Activated CD4-positive, alpha-beta T cell treated with anti-CD3 and anti-CD28 coated beads, Interleukin-2, amount 10 ng/mL, durations not matched to agents 24 days and 14 days (primary cell): ENCODE measurements at places on chromosomes 7 and 10.

- no peak for DNase-seq
Observed at GRCh38 chr7:69301253-69301652, 297.0 kb upstream of the AUTS2 start.

DNA sequence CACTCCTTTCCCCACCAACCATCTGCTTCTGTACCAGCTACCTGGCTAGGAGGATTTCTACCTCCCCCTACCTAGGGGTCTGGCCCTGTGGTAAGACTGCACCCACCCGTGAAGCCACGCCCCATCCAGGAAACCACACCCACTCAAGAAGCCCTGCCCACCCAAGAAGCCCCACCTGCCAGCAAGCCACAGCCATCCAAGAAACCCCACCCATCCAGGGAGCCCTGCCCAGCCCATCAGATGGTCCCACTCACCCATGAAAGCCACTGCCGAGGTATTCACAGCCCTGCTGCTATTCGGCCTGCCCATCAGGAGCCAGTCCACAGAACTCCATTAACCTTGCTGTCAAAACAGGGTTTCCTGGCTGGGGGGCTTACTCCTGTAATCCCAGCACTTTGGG is 15.6 kb upstream of the MUC3A start:
- no peak for DNase-seq

GRCh38 chr10:60434418-60435046 is 44.9 kb upstream of the ANK3 start:
- DNase-seq = no peak

DNA sequence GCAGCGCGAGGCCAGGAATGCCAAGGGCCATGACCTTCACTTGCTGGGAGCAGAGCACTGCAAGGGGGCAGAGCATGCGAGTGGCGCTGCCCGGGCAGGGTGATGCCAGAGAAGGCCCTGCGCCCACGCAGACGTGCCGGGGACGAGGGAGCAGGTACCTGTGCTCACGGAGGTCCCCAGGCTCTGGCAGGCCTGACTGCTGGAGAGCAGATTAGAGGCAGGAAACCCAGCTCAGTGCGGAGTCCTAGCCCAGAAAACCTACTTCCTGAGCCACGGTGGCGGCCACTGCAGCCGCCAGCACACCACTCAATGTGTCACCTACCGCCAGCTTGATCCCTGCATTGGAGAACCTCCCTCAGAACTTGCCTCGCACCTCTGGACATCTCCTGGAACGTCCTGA is 148.4 kb downstream of the MAD1L1 start:
- peak; percentile 63 for DNase-seq

- no peak for DNase-seq
Observed at GRCh38 chr10:125171402-125172306, 11.3 kb upstream of the CTBP2 start.

- no peak for DNase-seq
Observed at GRCh38 chr7:95899919-95900513, 127.7 kb downstream of the DYNC1I1 start.

GRCh38 chr7:114048386-114049235 is 129.8 kb upstream of the PPP1R3A start:
- DNase-seq = peak; percentile 59

- DNase-seq = no peak
Observed at GRCh38 chr10:120607016-120607709, 150.1 kb downstream of the PLPP4 start.

GRCh38 chr7:20447021-20447650 is 116.4 kb downstream of the ITGB8 start:
- no peak for DNase-seq

GRCh38 chr10:58546722-58547445 is 34.2 kb downstream of the BICC1 start:
- no peak for DNase-seq

- DNase-seq = no peak
Observed at GRCh38 chr7:77753173-77753572, 45.1 kb downstream of the TMEM60 start.

- no peak for DNase-seq
Observed at GRCh38 chr10:12396093-12396492, 46.7 kb downstream of the CAMK1D start.

GRCh38 chr10:133608855-133609254 is 17.7 kb downstream of the FRG2B start:
- no peak for DNase-seq

- no peak for DNase-seq
Observed at GRCh38 chr10:112588225-112588990, 141.4 kb downstream of the VTI1A start.

DNA sequence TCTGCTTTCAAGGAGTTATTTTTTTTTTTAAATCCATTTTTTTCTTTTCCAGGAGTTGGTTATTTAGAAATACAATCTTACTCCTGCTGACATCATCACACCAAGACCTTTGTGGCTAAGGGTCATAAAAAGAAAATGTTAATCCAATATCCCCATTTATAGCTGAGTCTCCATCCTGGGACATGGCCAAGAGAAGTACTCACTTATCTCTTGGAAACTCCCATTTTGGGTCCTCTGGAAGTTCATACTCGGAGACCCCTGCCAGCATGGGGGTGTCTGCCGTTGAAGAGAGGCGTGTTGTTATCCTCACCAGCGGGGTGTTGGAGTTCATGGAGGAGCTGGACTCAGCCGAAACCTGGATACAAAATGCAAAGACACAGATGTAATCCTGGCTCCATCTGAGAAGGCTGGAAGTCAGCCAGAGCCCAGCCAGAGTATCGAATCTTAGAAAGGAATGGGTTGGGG is 94.6 kb downstream of the FGFR2 start:
- no peak for DNase-seq

DNA sequence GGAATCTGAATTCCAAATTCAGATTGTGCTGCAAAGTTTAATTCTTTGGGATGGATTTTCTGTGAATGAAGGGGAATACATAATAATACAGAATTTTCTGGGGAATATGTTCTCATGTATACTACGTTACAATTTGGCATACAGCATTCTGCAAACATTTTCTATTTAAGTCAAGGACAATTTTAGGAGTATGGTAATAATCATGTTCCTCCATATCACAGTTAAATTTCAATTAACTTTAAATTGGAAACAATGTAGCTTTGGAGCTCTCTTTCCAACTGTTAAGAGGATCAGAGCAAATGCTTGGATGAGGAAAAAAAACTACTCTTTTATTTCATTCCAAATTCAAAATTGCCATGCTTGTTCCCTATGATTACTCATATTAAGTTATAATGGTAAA is 217.5 kb downstream of the JAZF1 start:
- DNase-seq = no peak

- DNase-seq = no peak
Observed at GRCh38 chr7:39233851-39234529, 256.3 kb downstream of the POU6F2 start.

DNA sequence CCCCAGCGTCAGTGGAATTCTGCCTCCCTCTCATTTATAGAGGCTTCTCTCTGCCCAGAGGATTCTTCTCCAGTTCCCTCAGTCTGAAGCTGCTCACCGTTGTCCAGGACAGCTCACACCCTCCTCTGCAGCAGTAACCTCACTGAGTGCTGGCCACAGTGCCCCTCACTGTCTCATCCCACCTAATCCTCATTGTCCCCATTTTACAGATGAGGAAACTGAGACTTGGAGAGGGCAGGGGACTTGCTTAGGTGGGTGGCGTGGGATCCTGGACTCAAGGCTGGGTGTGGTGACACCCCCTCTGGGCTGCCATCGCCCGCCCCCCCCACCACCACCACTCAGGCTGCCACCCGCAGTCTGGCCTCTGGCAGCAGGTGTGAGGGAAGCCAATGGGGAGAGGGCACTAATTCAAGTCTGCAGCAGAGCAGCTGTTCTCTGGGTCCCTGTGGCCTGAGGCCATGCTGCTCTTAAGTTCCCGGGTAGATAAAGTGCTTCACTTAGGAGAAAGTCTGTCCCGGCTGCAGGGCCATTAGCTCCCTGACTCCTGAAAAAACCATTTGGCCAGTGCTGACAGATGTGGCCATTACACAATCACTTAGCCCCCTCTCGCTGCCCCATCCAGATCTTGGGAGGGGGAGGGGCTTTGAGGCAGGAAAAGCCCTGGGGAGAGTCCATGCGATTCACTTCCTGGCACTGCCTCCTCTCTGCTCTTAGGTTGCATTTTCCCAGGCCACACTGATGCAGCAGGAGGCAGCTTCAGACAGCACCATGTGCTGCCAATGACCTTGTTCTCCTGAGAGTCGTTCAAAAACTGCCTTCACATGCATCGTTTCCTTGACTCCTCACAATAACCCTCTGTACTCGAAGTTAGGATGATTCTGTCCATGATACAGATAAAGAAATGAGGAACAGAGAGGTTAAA is 36.3 kb downstream of the DRGX start:
- DNase-seq = no peak

DNA sequence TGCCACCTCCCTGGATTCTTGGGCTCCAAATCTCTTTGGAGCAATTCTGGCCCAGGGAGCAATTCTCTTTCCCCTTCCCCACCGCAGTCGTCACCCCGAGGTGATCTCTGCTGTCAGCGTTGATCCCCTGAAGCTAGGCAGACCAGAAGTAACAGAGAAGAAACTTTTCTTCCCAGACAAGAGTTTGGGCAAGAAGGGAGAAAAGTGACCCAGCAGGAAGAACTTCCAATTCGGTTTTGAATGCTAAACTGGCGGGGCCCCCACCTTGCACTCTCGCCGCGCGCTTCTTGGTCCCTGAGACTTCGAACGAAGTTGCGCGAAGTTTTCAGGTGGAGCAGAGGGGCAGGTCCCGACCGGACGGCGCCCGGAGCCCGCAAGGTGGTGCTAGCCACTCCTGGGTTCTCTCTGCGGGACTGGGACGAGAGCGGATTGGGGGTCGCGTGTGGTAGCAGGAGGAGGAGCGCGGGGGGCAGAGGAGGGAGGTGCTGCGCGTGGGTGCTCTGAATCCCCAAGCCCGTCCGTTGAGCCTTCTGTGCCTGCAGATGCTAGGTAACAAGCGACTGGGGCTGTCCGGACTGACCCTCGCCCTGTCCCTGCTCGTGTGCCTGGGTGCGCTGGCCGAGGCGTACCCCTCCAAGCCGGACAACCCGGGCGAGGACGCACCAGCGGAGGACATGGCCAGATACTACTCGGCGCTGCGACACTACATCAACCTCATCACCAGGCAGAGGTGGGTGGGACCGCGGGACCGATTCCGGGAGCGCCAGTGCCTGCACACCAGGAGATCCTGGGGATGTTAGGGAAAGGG is 913 bp downstream of the NPY start:
- DNase-seq = no peak

DNA sequence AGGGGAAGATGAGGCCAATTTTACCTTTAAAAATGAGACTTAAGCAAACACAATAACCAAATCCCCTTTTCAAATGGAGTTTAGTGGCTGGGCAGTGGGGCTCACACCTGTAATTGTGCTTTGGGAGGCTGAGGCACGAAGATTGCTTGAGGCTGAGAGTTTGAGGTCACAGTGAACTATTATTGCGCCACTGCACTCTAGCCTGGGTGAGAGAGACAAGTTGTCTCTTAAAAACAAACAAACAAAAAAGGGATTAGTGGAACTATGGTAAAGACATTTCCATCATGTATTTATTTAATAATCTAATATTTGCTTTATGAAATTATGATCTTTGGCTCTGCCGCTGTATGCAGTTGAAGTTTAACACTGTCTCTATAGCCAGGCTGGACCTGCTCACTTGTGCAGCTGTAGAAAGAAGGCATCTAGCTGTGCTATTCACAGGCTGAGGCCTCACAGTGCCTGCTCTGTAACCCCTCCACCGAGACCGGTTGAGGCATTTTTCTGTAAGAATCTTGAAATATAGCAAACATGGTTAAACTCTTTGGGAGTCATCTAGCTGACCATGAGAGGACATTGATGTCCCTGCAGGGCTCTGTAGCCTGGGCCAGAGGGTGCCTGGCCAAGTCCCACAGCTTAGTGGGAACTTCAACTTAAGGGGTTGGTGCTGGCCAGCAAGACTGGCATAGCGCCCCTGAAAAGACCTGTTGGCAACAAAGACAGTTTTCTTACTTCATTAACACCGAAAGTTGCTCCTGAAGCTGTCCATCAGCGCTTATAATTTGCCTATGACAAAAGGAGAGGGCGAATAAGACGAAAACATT is 131.8 kb downstream of the BMPER start:
- DNase-seq = no peak

- no peak for DNase-seq
Observed at GRCh38 chr10:80199828-80200227, 5.5 kb downstream of the ANXA11 start.

GRCh38 chr10:20274571-20274970 is 458.3 kb downstream of the PLXDC2 start:
- DNase-seq = no peak

DNA sequence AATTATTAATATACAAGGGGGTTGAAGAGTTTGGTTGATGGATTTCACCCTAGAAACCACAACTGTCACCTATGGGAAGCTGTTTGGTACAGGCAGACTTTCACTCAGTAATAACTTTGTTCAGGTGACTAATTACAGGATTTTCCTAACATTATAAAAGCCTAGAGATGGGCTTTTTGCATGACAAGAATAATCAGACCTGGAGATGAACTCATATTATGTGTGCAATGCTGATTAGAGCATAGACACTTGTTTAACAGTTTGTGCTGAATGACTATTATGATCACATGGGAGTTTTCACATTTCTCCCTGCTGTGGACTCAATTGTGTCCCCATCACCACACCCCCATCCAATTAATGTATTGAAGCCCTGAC is 90.2 kb upstream of the STEAP4 start:
- no peak for DNase-seq

DNA sequence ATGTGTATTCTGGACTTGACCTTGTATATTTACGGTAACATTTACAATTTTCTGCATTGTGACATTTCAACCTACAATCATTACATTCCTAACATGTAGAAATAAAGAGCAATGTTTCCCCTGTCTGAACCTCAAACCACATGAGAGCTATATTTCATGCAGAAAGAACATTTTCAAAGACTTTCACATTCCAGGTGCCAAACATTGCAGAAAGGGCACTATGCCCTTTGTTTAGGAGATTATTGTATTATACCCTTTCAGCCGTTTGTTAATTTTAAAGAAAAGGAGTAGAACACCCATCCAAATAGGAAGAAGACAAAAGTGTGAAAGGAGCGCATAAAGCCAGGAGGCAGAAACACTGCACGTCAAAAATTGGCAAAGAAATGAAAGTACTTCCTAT is 260.4 kb downstream of the RELN start:
- DNase-seq = no peak

- DNase-seq = no peak
Observed at GRCh38 chr10:16182688-16183087, 254.1 kb upstream of the PTER start.

- DNase-seq = peak; percentile 80
Observed at GRCh38 chr7:92404170-92404614, 43.1 kb upstream of the GATAD1 start.

DNA sequence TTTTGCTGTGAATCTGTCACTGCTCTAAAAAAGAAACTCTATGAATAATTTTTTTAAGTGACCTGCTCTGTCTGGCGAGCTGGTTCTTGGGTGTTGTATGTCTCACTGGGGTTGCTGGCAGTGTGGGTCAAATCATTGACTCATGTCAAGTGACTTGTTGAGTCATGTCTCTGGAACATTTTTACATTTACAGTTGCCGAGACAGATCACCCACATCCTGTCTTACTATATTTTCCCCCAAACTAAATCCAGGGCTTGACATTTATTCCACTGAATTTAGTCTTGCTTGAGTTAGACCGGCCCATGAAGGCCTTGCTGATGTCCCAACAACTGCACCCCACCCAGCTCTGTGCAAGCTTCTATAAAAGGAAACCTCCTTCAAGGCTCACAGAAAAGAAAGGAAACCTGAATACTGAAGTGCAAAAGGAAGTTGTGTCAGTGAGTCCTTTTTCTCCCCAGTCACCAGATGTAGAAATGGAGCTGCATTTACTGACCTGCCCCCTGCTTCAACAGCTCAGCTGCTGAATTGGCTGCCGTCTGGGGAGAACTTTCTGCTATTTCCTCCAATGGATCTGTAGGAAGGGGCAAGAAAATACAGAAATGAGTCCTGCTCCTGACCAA is 290.3 kb downstream of the TNS3 start:
- peak; percentile 65 for DNase-seq

GRCh38 chr7:57203161-57203791 is 71.0 kb upstream of the ZNF479 start:
- DNase-seq = no peak
